Activated CD8-positive, alpha-beta T cell treated with anti-CD3 and anti-CD28 coated beads, Interleukin-2, amount 10 ng/mL, durations not matched to agents 7 days and 5 days (primary cell): ENCODE measurements at places on chromosomes 1 and 21. TPM values are rescaled to one million over a fixed set of nuclear protein-coding genes. Genes with fewer than 3 reads are reported as not detected.
A peak's percentile ranks its signal among the peaks of the same experiment; 100 is the strongest.

The DIO1 gene
- not detected for total RNA-seq

The UBXN11 gene
- 34.4 TPM for total RNA-seq

The KRTAP10-2 gene
- not detected for total RNA-seq

The RIT1 gene
- 26.0 TPM for total RNA-seq

The SELL gene
- total RNA-seq = 222 TPM

- H3K27ac ChIP-seq = no peak overlapping the region
- no peak for DNase-seq
- H3K4me3 ChIP-seq = peak overlapping the region; percentile 58
- peaks cover 26% of the 10 kb centered on the region for H3K4me1 ChIP-seq
These were observed 826 bp downstream of the TRIM17 start for GRCh38 chr1:228415853-228416216.

GRCh38 chr1:160205242-160206035, at the start of gene PEA15:
TSS of gene PEA15 (plus strand) at chr1:160205384. CDS start at chr1:160211545, 6,161 bp downstream.
- peak; percentile 68 for DNase-seq
- no peaks in the 10 kb centered on the region for H3K27me3 ChIP-seq
- H3K4me1 ChIP-seq = peaks cover 26% of the 10 kb centered on the region
- H3K36me3 ChIP-seq = peaks cover 11% of the 10 kb centered on the region
- H3K27ac ChIP-seq = peak within 1 kb of the TSS; percentile 86
- H3K4me3 ChIP-seq = peak within 1 kb of the TSS; percentile 84

- H3K27ac ChIP-seq = no peak overlapping the region
- no peaks in the 10 kb centered on the region for H3K27me3 ChIP-seq
- no peak for DNase-seq
- H3K36me3 ChIP-seq = no peaks in the 10 kb centered on the region
- H3K4me1 ChIP-seq = no peaks in the 10 kb centered on the region
These were observed 201.4 kb upstream of the BRINP3 start for GRCh38 chr1:190679044-190679443.

DNA sequence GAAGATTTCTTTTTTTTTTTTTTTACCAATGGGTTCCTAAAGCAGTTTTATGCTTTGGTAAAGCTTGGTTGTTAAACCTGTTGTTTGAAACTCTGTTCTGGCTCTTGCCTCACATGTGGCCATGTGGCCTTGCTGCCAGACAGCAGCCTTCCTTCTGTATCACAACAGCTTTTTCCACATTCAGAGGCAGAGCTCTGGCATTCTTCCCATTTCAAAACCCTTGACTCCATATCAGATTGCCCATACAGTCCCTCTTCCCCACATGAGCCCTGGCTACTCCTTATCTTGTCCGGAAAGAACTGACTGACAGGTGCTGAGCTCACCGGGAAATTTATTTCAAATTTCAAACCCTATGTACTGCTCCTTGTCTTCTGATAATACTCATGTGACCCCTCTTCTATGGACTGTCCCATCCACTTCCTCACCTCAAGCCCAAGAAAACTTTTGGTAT, 38.5 kb upstream of the LAX1 start:
- no peaks in the 10 kb centered on the region for H3K27me3 ChIP-seq
- peaks cover 3% of the 10 kb centered on the region for H3K4me1 ChIP-seq
- H3K36me3 ChIP-seq = peaks cover 64% of the 10 kb centered on the region

GRCh38 chr1:167298325-167298724, 77.6 kb downstream of the POU2F1 start:
- H3K27ac ChIP-seq = no peak overlapping the region
- no peak overlapping the region for H3K4me3 ChIP-seq
- H3K4me1 ChIP-seq = peaks cover 8% of the 10 kb centered on the region

- no peaks in the 10 kb centered on the region for H3K27me3 ChIP-seq
- DNase-seq = peak; percentile 85
These were observed 12.9 kb downstream of the PLA2G2F start for GRCh38 chr1:20151906-20152598.

- no peak overlapping the region for H3K27ac ChIP-seq
- no peaks in the 10 kb centered on the region for H3K36me3 ChIP-seq
- no peak overlapping the region for H3K4me3 ChIP-seq
- no peak for DNase-seq
These were observed 299.6 kb downstream of the NPHP4 start for GRCh38 chr1:5692664-5693063.

- H3K27me3 ChIP-seq = no peaks in the 10 kb centered on the region
- peaks cover 36% of the 10 kb centered on the region for H3K36me3 ChIP-seq
- no peak overlapping the region for H3K4me3 ChIP-seq
- DNase-seq = no peak
These were observed 40.8 kb downstream of the JAK1 start for GRCh38 chr1:64925594-64925993.

- no peak for DNase-seq
- peaks cover 16% of the 10 kb centered on the region for H3K36me3 ChIP-seq
- no peak overlapping the region for H3K27ac ChIP-seq
- no peaks in the 10 kb centered on the region for H3K4me1 ChIP-seq
- peaks cover 3% of the 10 kb centered on the region for H3K27me3 ChIP-seq
- no peak overlapping the region for H3K4me3 ChIP-seq
These were observed 23.8 kb downstream of the PMVK start for GRCh38 chr1:154912755-154913154.

DNA sequence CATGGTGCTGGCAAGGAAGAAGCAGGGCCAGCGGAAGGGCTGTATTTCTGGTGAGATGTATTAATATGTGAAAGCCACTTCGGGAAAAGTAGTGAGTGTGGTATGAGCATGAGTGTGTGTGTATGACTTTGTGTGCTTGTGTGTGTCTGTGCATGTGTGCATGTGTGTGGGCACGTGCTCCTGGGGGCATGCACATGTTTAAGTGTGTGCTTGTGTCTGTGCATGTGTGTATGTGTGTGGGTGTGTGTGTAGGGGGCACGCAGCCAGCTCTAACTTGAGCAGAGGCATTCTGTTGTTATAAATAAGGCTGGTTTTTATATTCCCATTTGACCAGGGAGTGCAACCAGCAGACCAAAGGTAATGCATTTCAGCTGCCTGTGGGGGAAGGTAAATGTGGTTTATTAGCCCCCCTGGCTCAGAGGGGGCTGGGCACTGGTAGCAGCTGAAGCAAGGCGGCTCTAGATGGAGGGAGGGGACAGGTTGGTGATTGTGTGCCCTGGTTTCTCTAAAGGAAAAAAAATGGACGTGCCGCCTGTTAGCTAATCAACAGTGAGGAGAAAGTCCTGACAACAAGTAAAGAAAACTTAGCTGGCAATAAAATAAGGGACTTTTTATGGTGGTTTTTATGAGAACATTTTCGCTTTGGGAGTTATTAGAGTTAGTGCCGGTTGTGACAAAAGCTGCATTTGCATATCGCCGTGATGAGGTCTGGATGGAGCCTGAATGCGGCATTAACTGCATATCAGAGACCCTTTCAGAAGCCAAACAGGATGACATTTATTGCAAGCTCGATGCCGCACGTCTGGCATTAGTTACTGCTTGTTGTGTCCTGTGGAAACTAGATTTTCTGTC, 180.1 kb downstream of the CAMTA1 start:
- H3K4me3 ChIP-seq = no peak overlapping the region
- no peaks in the 10 kb centered on the region for H3K36me3 ChIP-seq
- H3K4me1 ChIP-seq = peaks cover 44% of the 10 kb centered on the region
- DNase-seq = no peak
- peaks cover 34% of the 10 kb centered on the region for H3K27me3 ChIP-seq

DNA sequence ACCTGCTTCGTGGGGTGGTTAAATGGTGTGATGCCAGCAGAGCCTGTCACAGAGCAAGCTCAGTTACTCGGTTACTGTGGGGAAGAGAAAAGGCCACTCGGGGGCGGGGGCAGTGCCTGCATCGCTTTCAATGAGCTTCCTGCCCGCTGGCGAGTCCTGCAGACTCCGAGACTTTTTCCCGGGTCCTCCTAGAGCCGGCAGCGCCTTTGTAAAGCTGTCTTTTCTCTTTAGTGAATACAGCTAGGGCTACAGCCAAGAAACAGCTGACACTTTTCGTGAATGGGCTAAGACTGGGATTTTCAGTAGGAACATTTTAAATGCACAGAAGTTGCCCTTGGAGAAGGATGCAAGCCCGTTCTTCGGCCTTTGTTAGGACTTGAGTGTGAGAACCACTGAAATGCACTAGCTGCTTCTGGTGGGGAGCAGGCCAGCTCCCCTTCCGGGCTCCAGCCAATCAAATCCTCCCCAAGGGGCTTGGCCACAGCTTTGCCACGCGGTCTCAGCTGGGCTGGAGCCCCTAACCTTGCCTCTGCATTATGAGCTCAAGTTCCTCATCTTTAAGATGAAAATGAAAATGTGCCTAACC, 23.4 kb upstream of the EFHD2 start:
- peaks cover 27% of the 10 kb centered on the region for H3K27me3 ChIP-seq

DNA sequence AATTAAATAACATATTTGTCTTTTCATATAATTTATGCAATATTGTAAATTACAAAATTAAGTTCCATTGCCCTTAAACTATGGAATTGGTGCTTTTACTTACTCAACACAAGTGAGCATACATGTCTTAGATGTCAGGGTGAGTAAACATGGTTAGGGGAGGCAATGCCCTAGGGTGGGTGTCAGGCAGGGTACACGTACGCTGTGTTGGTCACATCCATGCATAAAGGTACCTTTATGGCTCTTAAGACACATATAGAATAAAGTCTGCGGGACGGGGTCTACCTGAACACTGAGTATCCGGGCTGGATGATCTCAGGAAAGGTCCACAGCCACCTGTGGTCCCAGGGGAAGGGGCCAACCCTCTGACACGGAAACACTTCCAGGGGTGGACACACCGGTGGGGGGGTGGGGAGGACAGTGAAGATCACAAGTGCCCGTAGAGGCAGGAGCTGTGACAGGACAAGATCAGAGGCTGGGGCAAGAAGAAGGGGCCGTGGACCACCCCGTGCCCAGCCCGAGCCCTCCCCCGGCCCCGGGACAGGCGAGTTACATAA, 720 bp downstream of the LIN9 start:
- peak overlapping the region; percentile 92 for H3K27ac ChIP-seq
- peaks cover 28% of the 10 kb centered on the region for H3K4me1 ChIP-seq
- H3K27me3 ChIP-seq = peaks cover 12% of the 10 kb centered on the region
